ENCODE measurements at places on chromosomes 2 and 18.

DNA sequence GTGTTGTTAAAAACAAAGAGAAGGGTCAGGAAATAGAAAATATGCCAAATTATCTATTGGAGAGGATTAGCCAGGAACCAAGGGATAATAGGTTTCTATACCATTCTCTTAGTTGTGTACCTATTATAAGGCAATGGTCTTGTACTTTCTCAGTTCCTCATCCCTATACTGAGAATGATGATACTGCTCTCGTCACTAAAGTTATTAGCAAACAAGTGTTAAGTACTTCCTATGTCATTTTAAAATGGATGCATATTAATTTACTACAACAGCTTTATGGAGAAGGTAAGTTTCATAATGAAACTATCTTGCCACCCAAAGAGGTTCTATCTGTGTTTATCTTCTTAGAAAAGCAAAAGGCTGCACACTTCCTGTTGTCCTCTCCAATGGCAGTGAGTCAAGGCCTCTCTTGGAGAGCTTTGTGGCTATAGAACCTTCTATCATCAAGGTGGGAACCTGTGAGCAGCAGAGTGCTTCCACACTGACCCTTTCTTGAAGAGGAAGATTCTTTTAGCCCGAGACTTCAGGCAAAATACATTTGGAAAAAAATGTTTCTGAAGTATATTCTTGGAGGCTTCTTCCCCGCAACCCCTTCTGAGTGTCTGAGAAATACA lies 460.7 kb upstream of the FANCL start:
- DNase-seq = no peak

DNA sequence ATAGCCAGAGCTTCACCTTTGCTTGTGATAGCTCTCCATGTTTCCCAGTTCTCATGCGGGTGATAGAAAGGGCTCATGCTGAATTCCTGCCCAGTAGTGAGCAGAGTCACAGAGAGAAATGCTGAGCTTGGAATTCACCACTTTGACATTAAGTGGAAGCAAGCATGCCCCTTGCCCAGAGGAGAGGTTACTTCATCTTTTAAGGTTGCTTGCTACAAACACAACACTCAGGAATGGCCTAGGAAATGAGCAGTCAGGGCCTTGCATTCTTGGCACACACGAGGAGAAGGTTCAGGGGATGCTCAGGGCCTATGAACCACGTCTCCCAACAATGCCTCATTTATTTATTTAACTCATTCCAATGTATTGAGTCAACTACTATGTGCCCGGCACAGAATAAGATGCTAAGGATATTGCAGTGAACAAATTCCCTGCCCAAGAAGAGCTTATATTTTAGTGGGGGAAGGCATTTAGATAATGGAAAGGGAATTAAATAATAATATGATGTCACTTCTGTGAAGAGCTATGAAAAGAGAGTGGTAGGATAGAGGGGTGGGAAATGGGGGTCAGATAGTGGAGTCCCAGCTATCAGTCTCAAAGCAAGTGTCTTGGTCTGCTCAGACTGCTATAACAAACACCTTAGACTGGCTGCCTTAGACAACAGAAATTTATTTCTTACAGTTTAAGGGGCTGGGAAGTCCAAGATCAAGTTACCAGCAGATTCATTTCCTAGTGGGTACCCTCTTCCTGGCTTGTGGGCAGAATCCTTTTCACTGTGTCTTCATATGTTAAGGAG lies 42.1 kb downstream of the DDX18 start:
- no peak for DNase-seq

DNA sequence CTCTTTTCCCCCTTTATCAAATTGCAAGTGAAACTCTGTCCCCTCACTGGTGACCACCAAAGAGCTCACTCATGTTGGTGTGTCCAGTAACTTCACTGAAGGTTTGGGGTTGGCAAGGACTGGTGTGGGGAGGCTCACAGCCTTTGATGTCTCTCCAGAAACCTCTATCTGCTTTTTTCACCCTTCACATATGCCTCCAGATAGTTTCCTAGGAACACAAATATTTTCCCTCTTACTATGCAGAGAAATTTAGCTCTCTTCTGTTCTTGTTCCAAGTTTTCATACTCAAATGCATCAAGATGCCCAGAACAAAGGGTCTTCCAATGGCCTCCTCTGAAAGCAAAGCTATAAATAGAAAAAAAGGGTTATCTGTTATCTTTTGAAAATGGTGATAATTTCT lies 20.7 kb downstream of the DTNA start:
- DNase-seq = no peak

DNA sequence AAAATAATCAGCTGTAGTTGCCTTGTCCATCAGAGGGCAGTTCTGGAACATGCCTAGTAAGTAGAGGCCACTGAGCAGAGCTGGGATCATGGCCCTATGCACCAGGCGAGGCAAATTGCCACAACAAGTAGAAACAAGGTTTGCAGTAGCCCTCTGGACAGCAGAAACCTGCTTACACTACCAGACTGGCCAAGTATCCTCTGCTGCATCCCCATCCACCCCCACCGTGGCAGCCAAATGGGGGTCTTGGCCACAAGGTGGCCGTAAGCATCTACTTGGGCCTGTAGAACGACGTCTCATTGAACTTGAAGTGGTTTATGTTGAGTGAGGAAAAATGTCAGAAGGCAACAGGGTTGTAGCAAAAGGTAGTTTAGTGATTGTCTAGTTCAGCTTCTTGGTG lies 241.2 kb downstream of the ALPK2 start:
- DNase-seq = no peak

GRCh38 chr2:28166956-28167355 lies 225.7 kb upstream of the FOSL2 start:
- DNase-seq = no peak

DNA sequence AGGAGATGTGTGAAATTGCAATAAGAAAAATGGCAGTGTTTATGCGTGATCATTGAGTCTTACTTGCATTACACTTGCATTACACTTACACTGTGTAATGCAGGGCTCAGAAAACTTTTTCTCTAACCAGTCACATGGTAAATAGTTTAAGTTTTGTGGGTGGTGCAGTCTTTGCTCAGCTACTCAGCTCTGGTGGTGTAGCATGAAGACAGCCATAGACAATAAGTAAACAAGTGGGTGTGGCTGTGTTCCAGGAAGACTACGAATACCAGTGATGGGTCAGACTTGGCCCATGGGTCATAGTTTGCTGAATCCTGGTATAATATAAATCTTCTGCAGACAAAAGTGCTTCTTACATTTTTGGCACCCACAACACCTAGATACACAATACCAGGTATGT lies 115.6 kb upstream of the CYP1B1 start:
- DNase-seq = no peak
